Thoracic aorta endothelial cell (primary cell): ENCODE measurements at places on chromosomes 12 and 14. TPM values are rescaled to one million over a fixed set of nuclear protein-coding genes. Genes with fewer than 3 reads are reported as not detected.

Gene ANO4
- 0.13 TPM in 1 of 2 replicates, not detected in the other for total RNA-seq

Gene BTBD7
- 50.5 and 55.3 TPM in 2 replicates for total RNA-seq

Gene OTUB2
- 0.93 and 1.8 TPM in 2 replicates for total RNA-seq

Gene EFS
- total RNA-seq: not detected in 2 replicates

Gene GPR68
- 0.36 and 0.40 TPM in 2 replicates for total RNA-seq

Gene SPIC
- not detected in 2 replicates for total RNA-seq

Gene GPRC5A
- 18.0 and 48.8 TPM in 2 replicates for total RNA-seq
